Central memory CD8-positive, alpha-beta T cell (primary cell): ENCODE measurements at places on chromosomes 6 and 20.
A peak's percentile ranks its signal among the peaks of the same experiment; 100 is the strongest.

DNA sequence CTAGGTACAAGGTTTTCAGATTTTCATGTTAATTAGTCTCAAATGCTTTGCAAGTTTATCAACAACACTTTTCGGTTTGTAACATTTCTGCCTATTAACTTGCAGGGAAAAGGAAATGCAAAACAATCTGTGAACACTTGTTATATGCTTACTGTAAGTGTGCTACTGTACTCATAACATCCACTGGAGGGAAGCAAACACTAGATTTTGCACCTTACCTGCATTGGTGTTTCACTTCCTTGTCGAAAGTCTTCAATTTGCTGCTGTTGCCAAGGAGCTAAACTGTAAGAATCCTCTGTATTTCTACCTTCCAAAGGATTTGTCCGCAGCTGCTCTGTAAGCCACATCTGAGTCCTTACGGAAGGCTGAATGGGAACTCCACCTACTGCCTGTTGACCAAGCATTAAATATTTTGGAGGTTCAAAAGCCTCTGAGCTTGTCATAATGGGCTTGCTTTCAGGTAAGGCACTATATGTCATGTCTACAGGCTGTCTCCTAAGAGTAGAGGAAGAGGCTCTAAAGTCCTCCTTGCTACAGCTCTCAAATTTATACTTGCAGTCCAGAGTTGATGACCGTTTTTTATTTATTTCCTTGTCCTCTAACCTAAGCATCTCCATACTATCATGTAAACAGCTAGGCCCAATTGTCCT lies 17.3 kb downstream of the PLN start:
- H3K36me3 ChIP-seq = peaks cover 12% of the 10 kb centered on the region
- no peaks in the 10 kb centered on the region for H3K27me3 ChIP-seq
- no peak overlapping the region for H3K27ac ChIP-seq
- H3K4me3 ChIP-seq = no peak overlapping the region

DNA sequence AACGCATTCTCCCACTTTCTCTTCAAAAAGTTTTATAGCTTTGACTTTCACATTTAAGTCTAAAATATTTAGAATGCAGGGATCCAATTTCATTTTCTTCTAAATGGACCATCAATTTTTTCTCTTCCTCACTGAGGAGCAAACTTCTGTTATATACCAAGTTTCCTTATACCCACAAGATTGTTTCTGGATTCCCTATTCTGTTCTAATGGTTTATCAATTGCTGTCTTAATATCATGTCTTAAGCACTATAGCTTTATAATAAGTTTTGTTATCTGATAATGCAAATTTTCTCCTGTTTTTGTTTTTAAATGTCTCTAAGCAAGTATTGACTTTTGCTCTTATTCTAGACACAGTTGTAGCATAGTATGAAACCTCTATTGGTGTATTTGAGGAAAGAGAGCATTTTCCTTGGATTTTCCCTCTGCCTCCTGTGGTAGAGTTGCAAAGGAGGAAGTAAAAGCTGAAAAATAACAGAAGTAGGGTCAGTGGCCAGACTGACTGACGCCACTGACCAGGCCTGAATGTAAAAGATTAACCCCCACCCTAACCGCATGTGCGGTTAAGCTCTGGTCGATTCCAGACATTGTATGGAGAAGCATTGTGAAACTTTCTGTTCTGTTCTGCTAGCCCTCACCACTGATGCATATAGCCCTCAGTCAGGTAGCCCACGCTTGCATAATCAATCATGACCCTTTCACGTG lies 40.3 kb downstream of the GPX5 start:
- H3K36me3 ChIP-seq = no peaks in the 10 kb centered on the region
- no peak overlapping the region for H3K27ac ChIP-seq
- DNase-seq = no peak
- H3K27me3 ChIP-seq = peaks cover 75% of the 10 kb centered on the region
- H3K4me1 ChIP-seq = no peaks in the 10 kb centered on the region

DNA sequence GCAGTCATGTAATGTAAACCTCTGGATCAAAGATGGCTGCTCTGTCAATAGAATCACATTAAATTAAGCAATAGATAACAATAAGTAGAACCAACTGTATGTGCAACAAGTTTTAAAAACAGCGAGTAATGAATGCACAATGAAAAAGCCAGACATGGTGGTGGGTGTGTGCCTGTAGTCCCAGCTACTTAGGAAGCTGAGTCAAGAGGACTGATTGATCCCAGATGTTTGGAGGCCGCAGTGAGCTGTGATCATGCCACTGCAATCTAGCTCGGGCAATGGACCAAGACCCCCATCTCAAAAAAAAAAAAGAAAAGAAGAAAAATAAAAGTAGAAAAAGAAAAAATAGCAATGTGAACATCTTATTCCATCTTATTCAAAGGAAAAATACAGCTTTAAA lies 558.7 kb upstream of the MMS22L start:
- no peak overlapping the region for H3K27ac ChIP-seq
- no peaks in the 10 kb centered on the region for H3K4me1 ChIP-seq
- no peak for DNase-seq

DNA sequence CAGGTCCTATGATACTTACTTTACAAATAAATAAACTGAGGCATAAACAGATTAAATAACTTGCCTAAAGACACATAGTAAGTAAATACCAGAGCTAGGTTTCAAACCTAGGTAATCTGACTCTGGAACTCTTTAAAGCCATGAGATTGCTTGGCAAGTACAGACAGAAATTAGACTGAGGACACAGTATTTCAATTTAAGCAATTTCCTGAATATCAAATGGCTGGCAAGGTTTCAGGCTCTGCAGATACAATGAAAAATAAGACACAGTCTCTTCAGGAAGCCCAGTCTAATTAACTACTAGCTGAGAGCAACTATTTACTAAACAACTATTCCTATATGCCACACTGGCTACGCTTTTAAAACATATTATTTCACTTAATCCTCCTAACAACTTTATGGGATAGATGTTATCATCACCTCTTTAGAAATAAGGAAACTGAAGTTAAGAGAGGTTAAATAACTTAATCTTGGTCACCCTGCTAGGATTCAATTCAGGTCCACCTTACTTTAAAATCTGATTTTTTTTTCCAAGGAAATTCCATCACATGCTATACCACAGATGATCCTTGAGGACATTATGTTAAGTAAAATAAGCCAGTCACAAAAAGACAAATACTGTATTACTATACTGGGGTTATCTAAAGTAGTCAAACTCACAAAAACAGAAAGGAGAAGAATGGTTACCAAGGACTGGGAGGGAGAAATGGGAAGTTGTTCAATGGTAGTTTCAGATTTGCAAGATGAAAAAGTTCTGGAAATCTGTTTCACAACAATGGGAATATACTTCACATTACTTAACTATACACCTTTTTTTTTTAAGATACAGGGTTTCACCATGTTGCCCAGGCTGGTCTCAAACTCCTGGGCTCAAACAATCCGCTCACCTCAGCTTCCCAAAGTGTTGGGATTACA lies 4.1 kb downstream of the TRPC4AP start:
- peak overlapping the region; percentile 17 for H3K27ac ChIP-seq
- peaks cover 54% of the 10 kb centered on the region for H3K4me1 ChIP-seq
- DNase-seq = no peak
- H3K36me3 ChIP-seq = peaks cover 31% of the 10 kb centered on the region
- H3K4me3 ChIP-seq = no peak overlapping the region

- no peak overlapping the region for H3K27ac ChIP-seq
- H3K27me3 ChIP-seq = no peaks in the 10 kb centered on the region
Measured at GRCh38 chr20:44956410-44956809, 3.8 kb downstream of the TOMM34 start.

DNA sequence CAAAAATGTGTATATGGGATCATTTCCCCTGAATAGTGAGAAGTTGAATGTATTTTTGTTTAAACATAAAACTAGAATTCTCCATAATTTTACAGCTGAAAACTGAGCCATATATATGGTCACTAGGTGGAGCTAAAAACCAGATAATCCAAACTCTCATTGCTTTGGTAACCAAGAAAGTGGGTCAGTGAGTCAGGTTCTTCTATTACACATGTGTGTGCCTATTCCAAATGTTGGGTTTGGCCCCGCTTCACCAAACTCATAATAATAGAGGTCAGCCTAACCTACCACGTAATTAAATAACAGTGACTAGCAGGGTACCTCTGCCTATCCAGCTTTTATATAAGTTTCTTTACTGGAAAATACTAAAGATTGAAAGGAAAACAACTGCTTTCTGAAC lies 19.3 kb upstream of the RNGTT start:
- no peaks in the 10 kb centered on the region for H3K36me3 ChIP-seq
- no peak overlapping the region for H3K4me3 ChIP-seq
- no peak for DNase-seq
- H3K27ac ChIP-seq = no peak overlapping the region
- no peaks in the 10 kb centered on the region for H3K27me3 ChIP-seq

DNA sequence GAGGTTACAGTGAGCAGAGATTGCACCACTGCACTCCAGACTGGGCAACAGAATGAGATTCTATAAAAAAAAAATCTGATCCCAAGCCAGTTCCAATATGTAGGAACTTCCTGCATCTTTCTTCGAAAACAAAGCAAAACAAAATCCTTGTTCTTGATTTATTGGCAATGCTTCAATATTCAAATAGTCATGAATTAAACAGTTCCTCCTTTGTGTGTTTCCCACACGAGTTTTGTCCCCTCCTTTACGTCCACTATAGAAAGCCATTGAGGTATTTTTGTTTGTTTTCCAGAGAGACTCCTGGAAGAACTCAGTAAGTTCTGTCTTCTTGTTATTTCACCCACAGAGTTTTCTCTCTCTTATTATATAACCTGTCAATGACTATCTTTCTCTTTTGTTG lies 7.6 kb downstream of the BTN1A1 start:
- peaks cover 24% of the 10 kb centered on the region for H3K27me3 ChIP-seq
- no peak overlapping the region for H3K4me3 ChIP-seq
- H3K36me3 ChIP-seq = no peaks in the 10 kb centered on the region
- no peak overlapping the region for H3K27ac ChIP-seq
- no peak for DNase-seq

- H3K4me1 ChIP-seq = peaks cover 41% of the 10 kb centered on the region
- H3K36me3 ChIP-seq = peaks cover 1% of the 10 kb centered on the region
- H3K4me3 ChIP-seq = peak overlapping the region; percentile 54
- no peak for DNase-seq
Measured at GRCh38 chr6:30769853-30770524, 25.6 kb upstream of the IER3 start.

DNA sequence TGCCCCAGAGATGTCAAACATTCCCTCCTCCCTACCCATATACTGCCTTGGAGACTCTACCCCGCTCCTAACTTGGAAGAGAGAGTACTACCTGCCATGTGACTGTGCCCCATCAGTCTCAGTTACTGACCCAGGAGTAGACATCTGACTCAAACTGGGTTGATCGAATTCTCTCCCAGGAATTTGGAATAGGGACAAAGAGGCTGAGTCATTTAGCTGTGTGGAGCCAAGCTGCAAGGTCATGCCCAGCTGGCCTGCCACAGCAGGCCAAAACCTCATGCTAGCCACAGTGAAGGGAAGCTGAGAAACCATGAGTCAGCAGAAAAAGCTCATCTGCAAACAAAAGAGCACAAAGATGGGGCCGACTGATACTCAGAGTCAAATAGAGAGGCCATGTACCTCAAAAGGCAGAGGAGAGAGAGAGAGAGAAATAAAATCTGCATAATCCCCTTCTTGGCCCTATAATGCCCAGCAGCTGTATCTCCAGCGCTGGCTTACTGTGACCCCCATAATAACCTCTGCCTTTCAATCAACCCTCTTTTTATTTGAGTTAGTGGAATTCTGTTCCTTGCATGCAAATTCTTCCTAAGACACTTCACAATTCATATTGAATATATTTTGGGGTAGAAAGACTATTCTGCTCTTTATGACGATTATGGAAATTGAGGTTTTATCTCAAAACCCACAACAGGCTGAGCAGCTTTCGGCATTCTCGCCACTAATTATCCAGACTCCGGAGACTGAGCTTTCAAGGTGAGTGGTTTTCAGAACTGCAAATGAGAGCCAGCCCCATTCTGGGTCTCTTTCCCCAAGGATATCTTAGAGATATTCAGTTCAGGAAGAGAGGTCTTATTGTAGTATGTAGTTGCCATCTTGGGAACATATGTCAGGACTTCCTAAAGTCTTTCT lies 21.4 kb upstream of the AKIRIN2 start:
- H3K4me3 ChIP-seq = no peak overlapping the region
- H3K27me3 ChIP-seq = no peaks in the 10 kb centered on the region
- H3K4me1 ChIP-seq = peaks cover 10% of the 10 kb centered on the region

DNA sequence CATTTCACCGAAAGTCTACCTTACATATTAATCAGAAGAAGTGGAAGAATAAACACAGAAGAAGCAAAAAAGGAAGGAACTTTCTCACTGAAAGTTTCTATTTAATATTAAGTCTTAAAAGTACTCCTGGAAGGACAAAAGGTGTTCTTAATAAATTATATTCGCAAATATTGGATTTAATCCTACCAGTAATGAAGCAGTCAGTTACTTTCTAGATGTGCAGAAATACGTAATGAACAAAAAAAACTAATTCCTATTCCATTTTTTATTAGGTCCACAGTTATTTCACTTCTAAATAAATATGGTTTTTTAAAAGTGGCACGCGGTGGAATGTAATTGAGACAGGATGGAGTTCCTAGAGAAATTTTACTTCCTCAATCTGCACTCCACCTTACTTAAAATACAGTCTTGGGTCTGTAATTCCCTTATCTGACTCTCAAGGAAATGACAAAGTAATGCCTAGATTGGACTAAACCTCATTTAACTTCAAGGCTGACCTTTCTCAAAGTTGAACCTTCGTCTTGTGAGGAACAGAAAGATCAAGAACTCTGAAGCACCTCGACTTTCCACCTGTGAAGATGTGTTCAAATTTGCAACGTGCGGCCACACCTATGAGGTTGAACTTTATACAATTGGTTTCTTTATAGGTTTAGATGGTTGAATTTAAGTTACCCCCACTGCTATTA lies 1.1 kb upstream of the TRAM2 start:
- H3K27me3 ChIP-seq = no peaks in the 10 kb centered on the region
- H3K4me1 ChIP-seq = peaks cover 39% of the 10 kb centered on the region
- peaks cover 9% of the 10 kb centered on the region for H3K36me3 ChIP-seq
- peak overlapping the region; percentile 81 for H3K4me3 ChIP-seq

GRCh38 chr6:42066156-42066675 lies 15.9 kb downstream of the TAF8 start:
- peaks cover 46% of the 10 kb centered on the region for H3K36me3 ChIP-seq
- no peak overlapping the region for H3K4me3 ChIP-seq
- H3K27ac ChIP-seq = no peak overlapping the region
- DNase-seq = no peak

DNA sequence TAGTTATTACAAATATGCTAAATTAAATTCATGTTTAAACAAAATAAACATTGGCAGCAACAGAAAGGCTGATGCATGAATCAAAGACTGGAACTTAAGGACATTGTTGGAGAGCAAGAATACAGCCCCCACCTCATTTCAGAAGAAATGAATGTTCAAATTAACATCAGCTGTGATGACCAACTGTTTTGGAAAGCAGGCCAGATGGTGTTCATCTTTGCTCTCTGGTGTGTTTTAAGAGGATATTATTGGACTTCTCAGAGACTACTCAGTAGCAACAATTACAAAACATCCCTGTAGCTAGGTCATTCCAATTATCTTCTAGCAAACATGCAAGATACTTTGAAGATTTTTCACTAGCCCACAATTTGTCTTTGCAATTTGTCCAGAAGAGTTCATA lies 118.6 kb upstream of the DOK5 start:
- H3K36me3 ChIP-seq = no peaks in the 10 kb centered on the region
- DNase-seq = no peak
- H3K27ac ChIP-seq = no peak overlapping the region
- H3K27me3 ChIP-seq = peaks cover 28% of the 10 kb centered on the region
